ENCODE measurements at places on chromosomes 4 and X. TPM values are rescaled to one million over a fixed set of nuclear protein-coding genes. Genes with fewer than 3 reads are reported as not detected.

FGA gene
- total RNA-seq, result not detected

GRCh38 chr4:184387351-184387750, 87.0 kb downstream of the IRF2 start:
- DNase-seq, result no peak

GRCh38 chrX:120372667-120373370, 10.9 kb downstream of the ATP1B4 start:
- no peak for DNase-seq

TXK gene
- 42.0 TPM for total RNA-seq

DNA sequence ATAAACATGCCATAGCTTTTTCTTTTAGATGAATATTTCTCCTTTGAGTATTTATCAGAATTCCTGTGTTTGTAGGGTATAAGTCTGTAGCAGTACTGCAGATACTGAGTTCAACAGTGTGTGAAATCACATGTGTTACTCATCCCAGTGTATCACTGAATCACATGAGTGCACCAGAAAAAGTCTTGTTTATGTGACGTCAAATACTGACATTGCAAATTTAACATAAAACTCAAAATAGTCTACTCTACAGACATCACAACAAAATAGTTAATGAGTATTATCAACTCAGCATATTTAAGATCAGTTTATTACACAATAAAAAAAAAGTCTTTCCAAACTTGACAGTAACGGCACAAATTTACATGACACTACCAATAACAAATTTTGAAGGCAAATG, 221.3 kb downstream of the DCTD start:
- DNase-seq, result no peak
